GM06990 (cell line): ENCODE measurements at places on chromosomes 2 and 18.

GRCh38 chr2:23626701-23627230 is 241.8 kb downstream of the KLHL29 start:
- DNase-seq: no peak

DNA sequence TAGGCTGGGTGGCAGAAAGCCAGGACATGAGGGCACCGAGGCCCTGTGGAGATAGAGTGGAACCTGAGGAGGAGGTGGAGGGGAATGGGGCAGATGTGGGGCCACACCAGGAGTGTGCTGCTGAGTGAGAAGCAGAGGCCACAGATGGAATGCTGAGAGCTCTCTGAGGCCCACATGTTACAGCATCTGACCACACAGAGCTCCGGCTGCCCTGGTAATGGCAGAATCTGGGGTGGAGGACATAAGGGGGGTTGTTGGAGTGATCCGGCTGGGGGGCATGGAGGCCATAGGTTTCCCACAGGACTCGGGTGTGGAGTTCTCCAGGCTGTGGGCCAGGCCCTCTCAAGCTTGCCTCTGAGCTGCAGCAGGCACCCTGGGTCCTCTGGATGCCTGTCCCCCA is 3.8 kb downstream of the MZT2B start:
- no peak for DNase-seq

- DNase-seq: no peak
These were observed 351.3 kb downstream of the PID1 start for GRCh38 chr2:228919808-228920207.

GRCh38 chr18:9684881-9685614 is 23.1 kb upstream of the RAB31 start:
- no peak for DNase-seq

- no peak for DNase-seq
These were observed 160.7 kb upstream of the ZSWIM2 start for GRCh38 chr2:187009483-187010239.

- no peak for DNase-seq
These were observed 51.9 kb downstream of the ANKMY1 start for GRCh38 chr2:240505910-240506309.

GRCh38 chr2:169323841-169324240 is 38.5 kb downstream of the LRP2 start:
- no peak for DNase-seq

GRCh38 chr2:218962859-218963492 is 3.5 kb downstream of the CDK5R2 start:
- DNase-seq: peak; percentile 42

- DNase-seq: no peak
These were observed 143.9 kb downstream of the CYP26B1 start for GRCh38 chr2:72003796-72004195.

- DNase-seq: no peak
These were observed 83.8 kb downstream of the FAM117B start for GRCh38 chr2:202718614-202719013.
